ENCODE measurements at places on chromosomes 7 and 10. TPM values are rescaled to one million over a fixed set of nuclear protein-coding genes. Genes with fewer than 3 reads are reported as not detected.

DNA sequence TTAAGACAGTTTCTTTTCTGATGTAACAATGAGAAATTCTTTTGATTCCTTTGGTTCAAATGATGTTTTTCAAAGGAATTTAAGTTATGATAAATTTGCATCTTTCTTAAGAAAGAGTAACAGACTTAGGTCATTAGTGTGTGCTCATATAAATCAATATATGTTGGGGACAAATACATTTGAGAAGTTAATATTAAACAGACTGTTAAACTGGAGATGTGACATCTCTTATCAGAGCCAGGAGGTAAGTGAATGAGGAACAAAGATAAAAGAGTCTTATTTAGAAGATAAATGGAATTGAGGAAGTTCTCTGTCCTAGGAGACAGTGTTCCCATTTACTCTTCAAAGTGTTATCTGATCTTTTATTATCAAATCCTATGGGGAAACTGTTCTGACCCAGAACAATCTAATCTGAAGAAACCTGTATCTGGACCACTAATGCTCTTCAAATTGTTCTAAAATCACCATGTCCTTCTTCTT lies 104.8 kb upstream of the LAMB4 start:
- no peak for DNase-seq

The ZNF736 gene
- total RNA-seq = 71.6 TPM

GRCh38 chr7:30142710-30143109 lies 7.9 kb downstream of the MTURN start:
- DNase-seq = no peak

GRCh38 chr7:40843338-40843985 lies 708.7 kb downstream of the SUGCT start:
- DNase-seq = no peak

- DNase-seq = no peak
These were observed 21.4 kb upstream of the SMC3 start for GRCh38 chr10:110546077-110546476.

The SVOPL gene
- total RNA-seq = not detected

The EPHB6 gene
- total RNA-seq = 20.9 TPM

GRCh38 chr10:106185951-106186350 lies 978.6 kb downstream of the SORCS1 start:
- no peak for DNase-seq

GRCh38 chr7:50662996-50663395 lies 97.8 kb upstream of the DDC start:
- DNase-seq = no peak

The LIPN gene
- total RNA-seq = 0.27 TPM

The GUSB gene
- 33.6 TPM for total RNA-seq

GRCh38 chr10:53528974-53529373 lies 756.4 kb upstream of the MBL2 start:
- no peak for DNase-seq

GRCh38 chr7:74454021-74454924 lies 567 bp downstream of the GTF2IRD1 start:
- peak; percentile 21 for DNase-seq

DNA sequence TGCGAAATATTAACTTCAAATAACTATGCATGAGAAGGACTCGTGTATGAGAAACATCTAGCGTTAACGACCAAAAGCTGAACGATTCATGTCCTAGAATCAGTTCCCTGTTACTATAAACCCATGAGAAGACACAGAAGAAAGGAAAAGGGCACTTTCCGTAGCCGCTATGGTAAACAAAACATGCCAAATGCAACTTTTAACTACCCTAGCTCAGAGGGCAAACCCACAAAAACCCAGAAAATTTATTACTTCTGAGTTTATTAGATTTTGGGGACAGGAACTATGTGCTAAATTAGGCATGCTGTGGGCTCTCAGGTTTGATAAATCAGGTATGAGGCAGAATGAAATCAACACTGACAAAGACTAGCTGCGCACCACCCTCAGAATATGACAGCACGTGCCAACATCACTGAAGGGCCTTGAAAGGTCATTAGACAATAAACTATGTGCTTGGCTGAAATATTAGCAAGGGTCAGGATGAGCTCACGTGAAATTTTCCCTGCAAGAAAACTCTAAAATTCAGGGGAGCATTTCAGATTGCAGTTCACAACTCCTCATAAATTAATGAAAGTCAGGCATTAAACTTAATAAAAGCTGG lies 102.6 kb downstream of the GLI3 start:
- DNase-seq = no peak

GRCh38 chr7:123645516-123645915 lies 10.2 kb upstream of the LMOD2 start:
- DNase-seq = no peak

- DNase-seq = no peak
These were observed 1.3 kb upstream of the CUEDC2 start for GRCh38 chr10:102433619-102434046.

GRCh38 chr10:13672548-13672947 lies 85.8 kb downstream of the PRPF18 start:
- DNase-seq = no peak

The UPK3BL2 gene
- total RNA-seq = 45.3 TPM

The ZNF853 gene
- total RNA-seq = 3.2 TPM

The FEZF1 gene
- not detected for total RNA-seq

The TAS2R3 gene
- 2.8 TPM for total RNA-seq

The OR2A42 gene
- not detected for total RNA-seq

The MNX1 gene
- total RNA-seq = not detected

DNA sequence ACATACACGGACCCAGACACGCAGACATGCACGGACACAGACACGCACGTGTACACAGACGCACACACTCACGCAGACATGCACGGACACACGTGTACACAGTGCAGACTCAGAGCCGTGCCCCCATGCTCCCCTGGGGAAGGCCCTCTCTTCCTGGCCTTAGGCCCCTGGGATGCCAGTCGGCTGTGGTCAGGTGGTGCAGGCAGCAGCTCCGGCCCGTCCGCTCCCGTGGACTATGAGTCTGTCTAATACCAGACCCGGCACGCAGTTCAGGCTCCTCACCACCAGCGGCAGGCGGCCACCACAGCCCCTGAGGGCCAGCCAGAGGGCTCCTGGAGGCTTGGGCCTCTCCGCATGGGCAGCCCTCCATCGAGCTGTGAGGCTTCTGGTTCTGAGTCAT lies 52.0 kb upstream of the NKX6-2 start:
- no peak for DNase-seq

- no peak for DNase-seq
These were observed 78.4 kb upstream of the ELMO1 start for GRCh38 chr7:37527109-37527508.

DNA sequence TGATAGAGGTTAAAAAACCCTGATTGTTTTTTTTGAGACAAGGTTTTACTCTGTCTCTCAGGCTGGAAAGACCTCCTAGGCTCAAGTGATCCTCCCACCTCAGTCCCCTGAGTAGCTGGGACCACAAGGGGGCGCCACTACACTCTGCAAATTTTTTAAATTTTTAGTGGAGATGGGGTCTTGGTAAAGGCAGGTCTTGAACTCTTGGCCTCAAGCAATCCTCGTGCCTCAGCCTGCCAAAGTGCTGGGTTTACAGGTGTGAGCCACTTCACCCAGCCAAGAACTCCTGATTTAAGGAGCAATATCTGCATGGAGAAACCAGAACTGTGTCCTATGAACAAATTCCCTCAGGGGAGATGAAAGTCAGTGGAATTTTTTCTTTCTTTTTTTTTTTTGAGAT lies 7.3 kb upstream of the KLHDC10 start:
- DNase-seq = peak; percentile 48

The PAPSS2 gene
- not detected for total RNA-seq

DNA sequence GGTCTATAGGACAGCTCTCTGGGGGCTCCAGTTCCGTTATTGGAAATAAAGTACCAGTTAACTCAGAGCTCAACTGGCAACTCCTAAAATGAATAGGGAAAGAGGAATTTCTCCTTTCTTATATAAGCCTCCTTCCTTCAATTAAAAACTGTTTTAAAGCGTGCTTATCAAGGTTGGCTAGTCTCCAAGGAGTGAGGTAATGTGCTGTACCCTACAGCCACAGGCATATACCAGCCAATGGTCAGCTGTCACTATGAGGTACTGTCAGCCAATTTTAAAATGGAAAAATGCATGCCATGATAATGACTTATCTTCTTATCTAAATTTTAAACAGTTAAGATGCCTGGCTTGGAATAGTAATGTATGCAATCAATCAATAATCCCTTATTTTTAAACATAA lies 76.2 kb downstream of the PLCE1 start:
- no peak for DNase-seq

The POP7 gene
- total RNA-seq = 21.7 TPM

DNA sequence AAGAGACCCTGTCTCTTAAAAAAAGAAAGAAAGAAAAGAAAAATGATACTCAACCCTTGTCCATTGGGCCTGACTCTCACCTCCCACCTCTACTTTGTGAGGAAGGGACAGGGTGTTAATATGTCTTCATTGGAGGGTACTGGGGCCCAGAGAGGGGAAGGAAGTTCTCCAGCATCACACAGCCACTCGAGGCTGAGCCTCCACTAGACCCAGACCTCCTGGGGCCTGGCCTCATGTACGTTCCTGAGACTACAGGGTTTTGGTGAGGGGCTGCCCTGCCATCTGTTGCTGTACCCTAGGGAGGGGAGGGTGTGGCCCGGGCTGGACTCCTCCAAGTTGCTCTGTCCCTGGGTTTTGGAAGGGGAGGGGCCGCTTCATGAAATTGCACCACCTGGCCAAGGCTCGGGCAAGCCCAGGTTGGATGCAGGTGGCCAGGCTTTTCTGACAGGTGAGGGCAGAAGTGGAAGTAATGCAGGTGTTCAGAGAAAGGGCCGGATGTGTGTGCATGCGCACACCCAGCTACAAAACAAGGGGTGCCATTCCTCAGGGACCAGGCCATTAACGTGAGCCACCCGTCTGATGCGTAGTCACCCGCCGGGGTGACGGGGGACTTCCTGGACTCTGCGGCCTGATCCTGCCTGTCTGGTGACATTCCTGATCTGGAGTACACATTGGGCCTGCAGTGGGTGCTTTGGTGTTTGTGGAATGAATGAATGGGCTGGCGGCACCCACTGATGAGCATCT lies 21.7 kb downstream of the GTF2IRD1 start:
- no peak for DNase-seq

DNA sequence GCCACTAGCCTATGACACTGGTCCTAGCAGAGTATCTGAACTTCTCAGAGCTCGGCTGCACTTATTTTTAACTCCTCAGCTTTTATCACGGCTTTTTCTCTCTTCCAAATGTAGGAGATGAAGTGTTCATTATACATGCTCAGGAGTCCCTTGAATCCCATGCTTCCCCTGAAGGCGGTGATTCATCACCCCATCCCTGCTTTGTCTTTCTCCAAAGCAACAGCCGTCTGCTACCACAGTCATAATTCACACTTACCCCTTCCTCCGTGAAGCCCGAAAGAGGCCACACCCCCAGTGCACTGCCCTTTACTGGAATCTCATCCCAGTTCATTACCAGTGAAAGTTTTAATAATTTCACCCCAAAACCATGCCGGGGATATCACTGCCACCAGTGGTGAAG lies 301.5 kb upstream of the SHH start:
- no peak for DNase-seq

DNA sequence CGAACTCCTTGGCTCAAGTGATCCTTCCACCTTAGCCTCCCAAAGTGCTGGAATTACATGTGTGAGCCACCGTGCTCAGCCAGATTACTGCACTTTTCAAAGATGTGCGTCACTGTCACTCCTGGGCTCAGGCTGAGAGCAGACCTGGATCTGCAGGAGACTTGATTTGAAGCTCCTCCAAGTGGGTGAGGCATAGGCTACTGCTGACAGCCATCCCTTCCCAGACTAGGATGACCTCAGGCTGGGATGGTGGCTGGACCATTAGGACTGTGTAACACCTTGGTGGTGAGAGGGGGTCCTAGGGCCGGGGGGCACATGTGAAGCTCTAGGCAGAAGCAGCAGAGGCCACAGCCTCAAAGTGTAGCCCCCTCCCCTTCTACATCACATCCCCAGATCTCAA lies 8.2 kb upstream of the SRRM3 start:
- no peak for DNase-seq

The NSUN6 gene
- total RNA-seq = 16.4 TPM

The SOSTDC1 gene
- total RNA-seq = not detected

DNA sequence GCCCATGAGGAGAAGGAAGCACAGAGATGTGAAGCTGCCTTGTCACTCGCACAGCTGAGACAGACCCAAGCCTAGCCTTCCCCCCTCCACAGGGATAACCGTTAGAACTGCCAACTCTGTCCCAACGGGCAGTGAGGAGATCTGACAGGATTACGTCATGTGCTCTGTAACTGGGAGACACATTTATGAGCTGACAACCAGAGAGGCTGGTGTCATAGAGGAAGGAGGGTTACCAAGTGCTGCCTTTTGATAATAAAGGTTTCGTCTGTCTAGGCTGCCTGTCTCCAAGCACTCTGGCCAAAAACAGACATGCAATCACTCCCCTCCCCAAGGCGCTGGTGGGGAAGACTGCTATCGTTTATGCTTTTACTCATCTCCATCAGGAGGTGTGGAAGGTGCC lies 165.9 kb downstream of the PLXNA4 start:
- DNase-seq = no peak

DNA sequence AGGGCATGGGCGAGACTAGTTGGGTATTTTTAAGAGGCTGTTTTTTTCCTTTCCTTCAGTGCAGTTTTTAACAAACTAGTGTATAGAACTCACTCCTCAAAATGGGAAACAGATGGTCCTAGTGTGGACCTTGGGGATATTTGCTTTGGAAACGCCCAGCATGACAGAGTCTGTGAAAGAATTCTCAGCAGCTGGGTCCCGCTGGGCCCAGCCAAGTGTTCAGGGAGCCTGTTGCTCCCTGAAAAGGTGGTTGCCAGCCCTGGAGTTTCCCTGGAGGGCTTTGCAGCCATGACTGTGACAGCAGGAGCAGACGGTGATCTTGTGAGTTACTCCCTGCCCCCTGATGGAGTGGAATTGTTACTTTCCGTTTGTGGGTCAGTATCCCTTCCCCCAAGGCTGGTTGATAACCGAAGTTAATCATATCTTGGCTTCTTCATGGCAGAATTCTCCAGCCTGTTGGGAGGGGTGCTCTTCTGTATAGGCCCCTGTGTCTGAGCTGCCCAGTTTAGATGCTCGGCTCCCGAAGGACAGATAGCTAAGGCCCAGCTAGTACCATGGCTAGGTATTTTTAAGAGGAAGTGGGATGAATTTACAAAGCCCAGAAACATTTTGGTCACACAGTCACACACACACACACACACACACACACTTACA lies 278.6 kb upstream of the HABP2 start:
- DNase-seq = no peak

DNA sequence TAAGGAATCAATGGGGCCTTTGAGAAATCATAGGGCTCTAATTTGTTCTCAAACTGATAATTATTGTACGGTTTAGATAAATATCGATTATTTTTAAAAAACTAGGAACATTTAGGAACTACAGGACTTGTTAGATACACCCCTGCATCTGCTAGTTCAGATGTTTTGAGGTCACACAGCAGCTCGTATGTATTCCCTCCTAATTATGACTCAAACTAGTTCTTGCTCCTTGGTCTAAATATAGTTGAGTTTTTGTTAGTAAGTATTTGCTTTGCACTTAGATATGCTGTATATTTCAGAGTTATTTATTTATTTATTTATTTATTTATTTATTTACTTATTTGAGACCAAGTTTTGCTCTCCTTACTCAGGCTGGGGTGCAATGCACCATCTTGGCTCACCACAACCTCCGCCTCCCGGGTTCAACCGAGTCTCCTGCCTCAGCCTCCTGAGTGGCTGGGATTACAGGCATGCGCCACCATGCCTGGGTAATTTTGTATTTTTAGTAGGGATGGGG lies 22.7 kb downstream of the PTER start:
- DNase-seq = no peak
